ENCODE measurements at places on chromosomes 3 and 15.

DNA sequence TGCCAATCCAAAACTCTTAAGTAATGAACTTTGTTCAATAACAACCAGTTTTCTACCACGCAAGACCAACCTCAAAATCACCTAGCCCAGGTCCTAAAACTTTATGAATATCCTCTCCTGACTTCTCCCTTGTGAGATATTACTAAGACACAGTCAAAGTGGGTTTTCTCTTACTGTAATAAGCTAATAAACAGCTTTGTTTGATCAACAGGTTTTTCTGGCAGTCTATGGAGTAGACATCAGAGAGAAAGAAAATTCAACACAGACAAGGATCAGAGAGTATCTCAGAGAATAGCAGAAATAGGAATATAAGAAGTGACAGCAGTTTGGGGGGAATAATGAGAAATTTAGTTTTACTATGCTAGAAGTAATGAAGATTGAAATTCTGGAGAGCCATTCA lies 79.6 kb downstream of the NR2E3 start:
- no peak for ATAC-seq

- no peak for ATAC-seq
These were observed 5.4 kb downstream of the TLNRD1 start for GRCh38 chr15:81006124-81006523.

DNA sequence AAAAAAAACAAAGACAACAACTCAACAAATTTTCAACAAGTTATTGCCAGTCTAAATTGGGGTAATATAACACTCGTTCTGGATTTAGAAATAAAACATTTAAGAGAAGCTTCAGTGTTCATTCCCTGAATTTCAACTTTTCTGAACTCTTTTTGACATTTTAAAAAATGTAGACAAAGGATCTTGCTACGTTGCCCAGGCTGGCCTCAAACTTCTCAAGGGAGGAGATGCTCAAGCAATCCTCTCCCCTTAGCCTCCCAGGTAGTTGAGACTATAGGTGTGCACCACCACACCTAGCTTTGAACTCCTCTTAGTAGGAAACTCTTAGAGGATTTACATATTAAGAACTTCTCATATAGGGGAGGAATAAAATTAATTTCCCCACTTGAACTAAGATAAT lies 91.9 kb downstream of the AKAP13 start:
- ATAC-seq = no peak

DNA sequence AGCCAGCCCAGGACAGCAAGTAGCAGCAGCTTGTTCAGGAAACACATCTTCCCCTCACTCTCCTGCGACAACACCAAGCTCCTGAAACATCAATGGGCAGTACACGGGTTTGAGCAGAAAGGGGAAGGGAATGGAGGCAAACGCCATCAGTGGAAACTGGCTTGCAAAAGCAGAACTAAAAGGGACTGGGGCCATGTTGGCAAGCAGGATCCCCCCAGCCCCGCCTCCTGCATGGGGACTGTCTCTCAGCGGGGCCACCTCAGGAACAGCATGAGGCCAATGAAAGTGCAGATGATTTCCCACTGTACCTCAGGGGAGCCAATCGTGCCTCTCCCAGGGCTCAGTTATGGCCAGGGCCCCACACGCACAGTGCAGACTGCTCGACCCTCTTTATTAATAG lies 6.8 kb downstream of the CDAN1 start:
- no peak for ATAC-seq
